ENCODE measurements at places on chromosomes 11 and 22. TPM values are rescaled to one million over a fixed set of nuclear protein-coding genes. Genes with fewer than 3 reads are reported as not detected.

Gene CABP4
- total RNA-seq, result not detected

Gene DERL3
- under 0.01 TPM for total RNA-seq

Gene SCGB1A1
- total RNA-seq, result not detected

Gene SMTN
- 44.6 TPM for total RNA-seq

Gene SRSF8
- total RNA-seq, result 29.9 TPM

Gene BIRC3
- total RNA-seq, result 0.12 TPM

Gene TSPAN32
- total RNA-seq, result 0.82 TPM

Gene ZC3H7B
- total RNA-seq, result 37.2 TPM

Gene FGF4
- total RNA-seq, result not detected

Gene OR10G6
- not detected for total RNA-seq

Gene FREY1
- total RNA-seq, result not detected

Gene FAM83F
- total RNA-seq, result not detected

Gene NCAM1
- 17.3 TPM for total RNA-seq

Gene TMEM86A
- 1.2 TPM for total RNA-seq

Gene HIC2
- 4.2 TPM for total RNA-seq

Gene FAU
- total RNA-seq, result 456 TPM

Gene IGSF9B
- 1.6 TPM for total RNA-seq

Gene OR4X1
- not detected for total RNA-seq

Gene BUD13
- total RNA-seq, result 3.7 TPM

Gene PRG3
- total RNA-seq, result not detected

Gene PDXP
- total RNA-seq, result 12.9 TPM

Gene OR8K3
- total RNA-seq, result not detected

Gene ANO1
- 0.43 TPM for total RNA-seq

Gene SLC6A5
- total RNA-seq, result not detected

Gene OR52A5
- not detected for total RNA-seq

Gene CBL
- total RNA-seq, result 22.9 TPM

Gene TMEM109
- 77.4 TPM for total RNA-seq

Gene MS4A6E
- total RNA-seq, result not detected

Gene KRTAP5-7
- total RNA-seq, result not detected

Gene INPP5J
- total RNA-seq, result 0.17 TPM

Gene MAP6
- total RNA-seq, result 6.1 TPM

Gene HEPN1
- not detected for total RNA-seq

Gene CASP5
- total RNA-seq, result not detected

Gene FBXO7
- 59.3 TPM for total RNA-seq

Gene CCDC87
- total RNA-seq, result 0.26 TPM

Gene KRTAP5-4
- total RNA-seq, result not detected

Gene CBX6
- 57.4 TPM for total RNA-seq

Gene JHY
- 1.4 TPM for total RNA-seq

Gene CDC42EP2
- total RNA-seq, result 79.6 TPM

Gene HOATZ
- total RNA-seq, result not detected

Gene FDX1
- total RNA-seq, result 9.0 TPM

Gene GLB1L3
- total RNA-seq, result not detected

Gene MRGPRF
- 24.3 TPM for total RNA-seq

Gene AIP
- total RNA-seq, result 68.7 TPM
